Eye (tissue), 1 donor: ENCODE measurements at places on chromosomes 1 and 21.

- no peak for DNase-seq
Measured at GRCh38 chr21:45533361-45533845, 8.8 kb downstream of the SLC19A1 start.

DNA sequence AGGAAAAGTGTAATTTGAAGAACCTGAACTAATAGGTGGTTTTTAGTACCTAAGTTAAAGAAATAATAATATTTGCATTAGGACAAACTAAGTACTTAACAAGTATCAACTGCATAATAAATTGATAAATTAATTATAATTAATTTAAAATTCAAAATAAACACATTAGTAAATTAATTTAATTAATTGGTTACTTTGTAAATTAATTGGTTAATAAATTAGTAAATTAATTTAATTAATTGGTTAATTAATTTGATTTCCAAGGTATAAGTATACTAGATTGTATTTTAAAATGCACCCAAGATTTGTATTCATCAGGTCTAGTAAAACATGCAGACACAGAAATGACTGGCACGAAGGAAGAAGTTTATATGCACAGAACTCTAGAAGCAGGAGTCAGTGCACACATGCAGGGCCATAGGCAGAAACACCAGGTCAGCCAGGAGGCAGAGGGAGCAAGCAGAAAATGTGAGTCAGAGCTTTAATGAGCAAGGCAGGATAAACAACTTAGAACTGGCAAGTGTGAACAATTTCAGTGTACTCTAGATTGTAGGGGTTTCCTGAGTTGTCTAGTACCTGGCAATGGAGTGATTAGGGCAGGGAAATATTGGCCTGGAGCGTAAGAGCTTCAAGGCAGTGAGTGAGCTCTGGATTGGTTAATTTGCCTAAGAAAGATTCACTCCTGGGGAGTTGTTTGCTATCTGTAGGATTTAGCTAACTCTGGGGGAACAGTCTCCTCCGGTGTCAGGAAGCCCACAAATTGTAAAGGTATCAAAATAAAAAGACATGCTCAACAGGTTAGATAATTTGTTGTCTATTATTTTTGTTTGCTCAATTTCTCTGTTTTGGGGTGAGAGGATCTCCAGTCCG is 665.7 kb downstream of the MRPL39 start:
- DNase-seq = peak; percentile 8

DNA sequence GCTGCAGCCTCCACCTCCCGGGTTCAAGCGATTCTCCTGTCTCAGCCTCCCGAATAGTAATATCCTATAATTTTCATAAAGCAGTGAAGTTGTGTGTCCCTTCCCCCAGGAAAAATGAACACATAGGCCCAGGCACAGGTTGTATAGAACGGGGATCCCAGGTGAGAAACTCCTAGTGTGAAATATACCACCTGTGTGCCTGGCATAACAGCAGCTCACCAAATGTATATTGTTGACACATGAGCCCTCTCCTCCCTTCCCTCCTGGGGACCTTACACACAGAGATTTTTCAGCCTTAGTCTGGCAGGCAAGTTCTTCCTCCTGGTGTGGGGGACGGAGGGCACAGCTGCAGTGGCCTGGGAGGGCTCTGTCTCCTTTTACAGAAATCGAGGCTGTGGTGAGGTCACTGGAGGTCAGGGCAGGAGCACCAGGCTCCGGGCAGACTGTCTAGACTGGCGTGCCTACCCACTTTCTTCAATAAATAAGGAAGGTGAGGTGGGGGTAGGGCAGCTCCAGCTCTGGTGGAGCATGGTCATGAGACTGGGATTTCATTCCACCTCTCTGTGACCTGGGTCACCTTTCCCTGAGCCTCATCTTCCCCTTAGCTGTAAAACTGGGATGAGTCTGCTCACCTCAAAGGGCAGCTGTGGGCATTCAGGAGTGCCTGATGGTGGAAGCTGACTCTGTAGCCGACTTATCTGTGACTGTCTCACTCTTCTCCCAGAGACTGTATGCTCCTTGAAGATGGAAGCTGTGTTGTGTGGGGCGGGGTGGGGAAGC is 14.3 kb downstream of the RCC1 start:
- no peak for DNase-seq

DNA sequence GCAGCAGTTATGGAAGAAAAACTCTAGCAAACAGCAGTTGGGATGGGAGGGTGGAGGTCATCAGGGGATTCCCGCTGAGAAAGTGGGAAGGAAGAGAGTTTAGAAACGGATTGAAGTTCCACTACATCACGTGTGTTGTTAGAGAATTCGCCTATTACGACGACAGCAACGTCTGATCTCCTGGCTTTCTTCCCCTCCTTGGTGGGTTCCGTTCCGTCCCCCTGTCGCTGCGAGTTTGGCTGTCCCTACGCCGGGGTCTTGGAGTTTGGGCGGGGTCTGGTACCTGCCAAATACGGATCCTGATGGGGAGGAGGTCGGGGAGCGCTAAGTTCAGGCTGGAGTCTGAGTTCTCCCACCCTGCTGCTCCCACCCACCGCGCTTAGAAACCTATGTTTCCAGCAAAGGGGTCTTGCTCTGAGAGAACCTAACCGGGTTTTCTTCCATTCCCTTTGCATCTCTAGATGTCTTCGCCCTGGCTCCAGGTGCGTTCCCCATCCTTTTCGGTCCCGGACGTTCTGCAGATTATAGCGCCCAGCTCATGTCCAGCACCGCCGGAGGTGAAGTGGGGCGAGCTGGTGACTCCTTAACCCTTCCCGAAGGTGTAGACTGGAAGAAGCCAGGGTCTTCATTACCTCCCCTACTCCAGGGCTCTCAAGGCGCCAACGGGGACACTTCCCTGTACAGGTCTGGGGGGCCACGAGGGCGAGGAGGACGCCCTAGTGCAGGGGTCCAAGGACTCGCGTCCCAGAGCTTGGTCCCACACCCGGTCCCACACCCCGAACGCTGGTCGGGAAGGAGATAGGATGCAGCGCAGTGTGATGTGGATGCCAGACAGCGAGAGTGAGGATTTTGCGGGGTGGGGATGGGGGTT is 641 bp upstream of the KCNK2 start:
- peak; percentile 51 for DNase-seq

GRCh38 chr1:84753516-84754385 is 63.5 kb upstream of the SSX2IP start:
- peak; percentile 93 for DNase-seq

DNA sequence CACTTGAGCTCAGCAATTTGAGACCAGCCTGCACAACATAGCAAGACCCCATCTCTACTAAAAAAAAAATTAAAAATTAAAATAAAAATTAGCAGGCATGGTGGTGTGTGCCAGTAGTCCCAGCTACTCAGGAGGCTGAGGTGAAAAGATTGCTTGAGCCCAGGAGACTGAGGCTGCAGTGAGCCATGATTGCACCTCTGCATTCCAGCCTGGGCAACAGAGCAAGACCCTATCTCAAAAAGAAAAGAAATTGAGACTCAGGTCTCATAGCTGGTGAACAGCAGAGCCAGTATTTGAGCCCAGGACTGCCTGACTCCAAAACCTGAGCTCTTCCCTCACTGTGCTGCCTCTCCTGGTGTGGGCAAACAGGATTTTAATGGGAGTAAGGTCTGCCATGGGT is 28.4 kb upstream of the RCAN3 start:
- DNase-seq = no peak

DNA sequence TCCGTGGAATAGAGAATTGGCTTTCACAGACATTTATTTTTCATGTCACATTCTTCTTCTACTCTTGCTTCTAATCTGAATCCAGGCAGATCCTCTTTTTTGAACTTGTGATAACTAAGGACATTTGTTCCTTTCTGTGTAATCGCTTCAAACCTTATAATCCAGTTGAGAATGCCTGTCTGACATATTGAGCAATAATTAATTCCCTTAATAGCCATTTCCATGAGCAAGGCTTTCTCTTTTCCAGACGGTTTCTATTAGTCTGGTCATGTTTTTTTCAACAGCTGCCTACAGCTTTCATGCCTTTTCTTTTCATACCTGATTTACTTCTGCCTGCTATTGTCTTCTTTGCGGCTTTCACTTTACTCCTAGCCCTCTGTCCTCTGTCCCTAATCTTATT is 163.4 kb downstream of the CYYR1 start:
- DNase-seq = peak; percentile 16

GRCh38 chr1:193031431-193031830 is 27.7 kb downstream of the UCHL5 start:
- DNase-seq = no peak

GRCh38 chr1:236063919-236064673 is 794 bp downstream of the NID1 start:
- DNase-seq = peak; percentile 85

DNA sequence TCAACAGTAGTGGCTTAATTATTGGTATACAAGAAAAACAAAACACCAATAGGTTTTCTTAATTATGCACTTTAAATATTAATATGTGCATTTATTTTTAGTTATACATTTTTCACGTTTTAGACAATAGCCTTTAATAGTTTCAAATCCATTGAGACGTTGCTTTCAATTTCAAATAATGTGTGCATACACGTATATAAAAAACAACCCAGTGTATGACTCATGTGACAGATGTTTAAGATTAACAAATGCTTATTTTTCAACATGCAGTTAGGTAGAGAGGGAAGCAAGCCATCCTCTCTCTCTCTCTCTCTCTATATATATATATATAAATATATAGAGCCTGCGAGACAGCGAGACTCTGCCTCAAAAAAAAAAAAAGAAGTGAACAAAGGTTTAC is 24.3 kb downstream of the EYA3 start:
- no peak for DNase-seq
